Stimulated activated CD4-positive, alpha-beta T cell treated with anti-CD3 and anti-CD28 coated beads, Interleukin-15, amount 100 ng/mL, for 1 hour (primary cell): ENCODE measurements at places on chromosomes 1 and 21.

GRCh38 chr1:231933711-231934626, 307.4 kb downstream of the DISC1 start:
- no peak for DNase-seq

- DNase-seq, result no peak
Measured at GRCh38 chr21:28944296-28944695, 48.4 kb downstream of the LTN1 start.

- DNase-seq, result no peak
Measured at GRCh38 chr1:33957854-33958253, 94.0 kb downstream of the HMGB4 start.

GRCh38 chr21:46542588-46543124, 62.2 kb downstream of the S100B start:
- no peak for DNase-seq

DNA sequence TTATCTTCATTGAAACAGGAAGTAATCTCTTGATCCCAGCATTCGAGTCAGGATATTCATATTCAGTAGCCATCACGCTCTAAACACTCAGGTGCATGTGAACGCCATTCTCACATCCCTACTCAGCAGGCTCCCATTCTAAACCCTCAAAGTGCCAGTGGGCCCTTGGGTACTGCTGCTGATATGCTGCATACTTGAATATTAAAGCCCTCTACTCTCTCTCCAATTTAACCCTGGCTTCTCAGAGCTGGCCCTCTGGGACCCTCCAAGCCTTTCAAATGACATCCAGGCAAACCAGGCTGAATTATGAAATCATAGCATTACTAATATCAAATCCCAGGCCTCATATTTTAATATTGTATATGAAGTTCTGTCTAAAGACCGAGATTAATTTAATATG, 468.2 kb downstream of the NUF2 start:
- DNase-seq, result no peak

- no peak for DNase-seq
Measured at GRCh38 chr1:4768553-4768952, 114.1 kb downstream of the AJAP1 start.

- no peak for DNase-seq
Measured at GRCh38 chr1:55575571-55576279, 360.6 kb upstream of the USP24 start.

DNA sequence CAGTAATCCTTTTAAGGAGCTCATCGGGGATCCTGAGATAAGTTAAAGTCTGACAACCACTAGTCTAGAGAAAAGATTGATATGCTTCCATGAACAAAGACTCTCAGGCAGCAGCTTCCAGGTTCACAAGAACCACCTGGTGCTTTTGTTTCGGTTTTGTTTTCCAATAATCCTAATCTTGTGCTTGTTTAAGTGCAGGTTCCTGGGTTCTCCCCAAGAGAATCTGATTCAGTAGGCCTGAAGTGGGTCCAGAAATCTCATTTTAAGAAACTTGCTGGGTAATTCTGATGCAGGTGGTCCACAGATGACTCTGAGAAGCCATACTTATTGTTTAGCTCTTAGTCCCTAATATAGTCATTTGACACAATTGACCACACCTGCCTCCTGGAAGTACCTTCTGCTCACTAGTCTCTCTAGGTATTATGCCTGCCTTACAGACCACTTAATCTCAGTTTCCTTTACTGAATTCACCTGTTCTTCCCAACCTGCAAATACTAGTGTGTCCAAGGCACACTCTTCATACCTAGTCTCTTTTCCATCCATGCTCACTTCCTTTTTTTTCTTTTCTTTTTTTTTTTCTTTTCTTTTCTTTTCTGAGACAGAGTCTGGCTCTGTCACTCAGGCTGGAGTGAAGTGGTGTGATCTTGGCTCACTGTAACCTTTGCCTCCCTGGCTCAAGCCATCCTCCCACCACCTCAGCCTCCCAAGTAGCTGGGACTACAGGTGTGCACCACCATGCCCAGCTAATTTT, 20.5 kb upstream of the FRRS1 start:
- DNase-seq, result no peak
